ENCODE measurements at places on chromosomes 11 and 22. TPM values are rescaled to one million over a fixed set of nuclear protein-coding genes. Genes with fewer than 3 reads are reported as not detected.

NEU3 gene
- total RNA-seq, result 1.6 TPM

FAT3 gene
- 0.26 TPM for total RNA-seq

DNA sequence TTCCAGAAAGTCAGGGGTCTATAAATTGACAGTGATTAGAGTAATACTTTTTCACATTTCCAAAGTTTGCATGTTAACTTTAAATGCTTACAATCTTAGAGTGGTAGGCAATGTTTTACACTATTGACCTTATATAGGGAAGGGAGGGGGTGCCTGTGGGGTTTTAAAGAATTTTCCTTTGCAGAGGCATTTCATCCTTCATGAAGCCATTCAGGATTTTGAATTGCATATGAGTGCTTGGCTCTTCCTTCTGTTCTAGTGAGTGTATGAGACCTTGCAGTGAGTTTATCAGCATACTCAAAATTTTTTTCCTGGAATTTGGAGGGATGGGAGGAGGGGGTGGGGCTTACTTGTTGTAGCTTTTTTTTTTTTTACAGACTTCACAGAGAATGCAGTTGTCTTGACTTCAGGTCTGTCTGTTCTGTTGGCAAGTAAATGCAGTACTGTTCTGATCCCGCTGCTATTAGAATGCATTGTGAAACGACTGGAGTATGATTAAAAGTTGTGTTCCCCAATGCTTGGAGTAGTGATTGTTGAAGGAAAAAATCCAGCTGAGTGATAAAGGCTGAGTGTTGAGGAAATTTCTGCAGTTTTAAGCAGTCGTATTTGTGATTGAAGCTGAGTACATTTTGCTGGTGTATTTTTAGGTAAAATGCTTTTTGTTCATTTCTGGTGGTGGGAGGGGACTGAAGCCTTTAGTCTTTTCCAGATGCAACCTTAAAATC is 5.3 kb downstream of the MALAT1 start:
- DNase-seq, result no peak

- no peak for DNase-seq
These were observed 10.4 kb upstream of the AGBL2 start for GRCh38 chr11:47725442-47726117.

- no peak for DNase-seq
These were observed 5.1 kb downstream of the FBLN1 start for GRCh38 chr22:45507798-45508197.

All from body of pancreas (tissue), 4 donors.